ENCODE measurements at places on chromosomes 4 and X.

DNA sequence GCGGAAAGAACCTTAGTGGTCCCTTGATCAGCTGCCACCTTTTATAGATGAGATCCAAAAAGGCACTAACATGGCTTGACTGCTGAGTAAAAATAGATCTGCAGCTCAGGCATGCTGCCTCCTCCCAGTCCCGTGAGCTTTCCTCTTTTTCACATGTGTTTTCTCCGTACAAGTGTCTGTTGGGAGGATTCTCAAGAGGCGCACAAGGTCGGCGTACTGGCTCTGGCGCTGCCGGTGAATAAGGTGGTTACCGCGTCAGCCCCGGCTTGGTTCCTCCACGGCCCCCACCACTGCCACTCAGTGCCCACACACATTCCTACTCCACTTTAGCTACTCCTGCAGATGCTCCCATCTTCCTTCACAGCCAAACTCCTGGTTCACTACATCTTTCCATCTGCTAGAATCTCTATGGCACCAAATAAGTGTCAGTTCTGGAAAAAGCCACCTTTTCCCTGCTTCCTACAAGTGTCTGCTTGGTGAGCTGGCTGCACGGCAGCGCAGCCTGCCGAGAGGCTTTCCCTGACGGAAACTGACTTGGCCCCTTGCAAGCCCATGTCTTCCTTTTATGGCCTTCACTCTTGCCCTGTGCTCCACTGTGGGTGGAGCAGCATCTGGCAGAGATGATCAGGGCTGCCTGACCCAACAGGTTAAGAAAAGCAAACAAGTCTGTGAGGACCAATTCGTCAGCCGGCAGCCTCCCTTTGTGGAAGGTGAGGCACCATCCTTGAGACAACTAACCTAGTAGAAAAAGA lies 99.8 kb downstream of the KLHL8 start:
- no peak for DNase-seq

DNA sequence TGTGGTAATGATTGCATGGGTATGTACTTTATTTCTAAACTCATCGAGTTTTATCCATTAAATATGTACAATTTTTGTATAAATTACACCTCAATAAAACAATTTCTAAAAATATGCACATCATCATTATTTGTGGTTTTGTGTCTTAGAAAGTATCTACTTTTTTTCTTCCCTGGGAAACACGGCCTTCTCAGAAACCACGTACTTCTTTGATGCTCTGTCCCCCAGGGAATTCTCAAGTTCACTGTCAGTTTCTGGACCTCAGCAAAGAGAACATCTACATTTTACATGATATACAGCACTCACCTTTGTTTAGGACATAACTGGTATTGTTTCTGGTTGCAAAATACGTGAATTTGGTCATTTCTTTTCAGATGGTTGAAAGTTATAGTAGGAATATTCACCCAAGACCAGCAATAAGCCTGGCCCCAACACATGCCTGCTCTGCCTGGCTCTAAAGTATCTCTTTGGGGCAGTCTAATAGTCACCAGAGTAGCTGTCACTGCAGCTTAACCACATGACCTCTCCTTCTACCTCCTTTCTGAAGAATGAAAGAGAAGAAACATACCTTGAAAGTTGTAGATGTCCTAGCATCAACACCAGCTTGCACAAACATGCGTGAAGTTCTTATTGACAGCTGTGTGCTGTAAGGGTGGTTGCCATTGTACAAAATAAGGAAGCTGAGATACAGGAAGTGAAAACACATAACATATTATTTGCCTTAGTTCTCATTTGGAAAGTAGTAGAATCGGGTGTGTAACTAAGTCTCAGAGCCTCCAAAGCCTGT lies 48.4 kb upstream of the SPANXN4 start:
- no peak for DNase-seq

GRCh38 chrX:43971966-43972961 lies 926 bp downstream of the NDP start:
- DNase-seq = no peak

DNA sequence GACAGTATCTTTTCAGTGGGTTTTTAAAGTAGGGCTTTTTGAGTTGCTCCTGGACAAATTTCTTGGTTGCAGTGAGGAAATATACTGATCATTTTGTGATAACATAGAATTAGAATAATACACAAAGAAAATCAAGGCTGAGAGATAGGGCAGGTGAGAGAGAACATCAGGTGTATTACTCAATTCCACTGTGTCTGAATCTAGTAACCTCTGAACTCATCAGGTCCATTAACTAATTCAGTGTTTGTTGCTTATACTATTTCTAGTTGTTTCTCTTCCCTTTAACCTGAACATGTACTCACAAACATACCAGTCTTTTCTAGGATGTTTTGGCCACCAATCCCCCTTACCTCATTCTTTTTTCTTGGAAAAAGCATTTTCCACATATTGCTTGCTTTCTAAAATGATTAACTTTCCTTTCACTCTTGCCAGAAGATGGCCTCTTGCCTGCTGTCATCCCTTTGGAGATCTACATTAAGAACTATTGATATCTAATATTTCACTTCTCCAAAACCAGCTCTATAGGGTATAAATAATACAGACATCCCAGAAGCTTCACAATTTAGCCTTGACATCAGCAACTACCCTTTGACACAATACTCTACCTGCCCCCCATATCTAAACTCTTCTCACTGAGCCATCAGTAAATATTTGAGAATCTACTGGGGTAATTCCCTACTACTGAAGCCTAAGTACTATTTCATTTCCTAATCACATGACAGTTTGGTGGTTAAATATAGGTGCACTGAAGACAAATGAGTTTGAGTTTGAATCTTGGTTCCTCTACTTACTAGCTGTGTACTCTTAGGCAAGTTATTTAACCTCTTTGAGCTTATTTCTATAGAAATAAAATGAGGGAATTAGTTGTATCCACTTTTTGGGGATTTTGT lies 470.8 kb upstream of the IGFBP7 start:
- DNase-seq = no peak
